NCI-H2227 treated with DMSO at 0.1 percent for 48 hours (cell line): ENCODE measurements at places on chromosomes 4 and X.
A peak's percentile ranks its signal among the peaks of the same experiment; 100 is the strongest.

DNA sequence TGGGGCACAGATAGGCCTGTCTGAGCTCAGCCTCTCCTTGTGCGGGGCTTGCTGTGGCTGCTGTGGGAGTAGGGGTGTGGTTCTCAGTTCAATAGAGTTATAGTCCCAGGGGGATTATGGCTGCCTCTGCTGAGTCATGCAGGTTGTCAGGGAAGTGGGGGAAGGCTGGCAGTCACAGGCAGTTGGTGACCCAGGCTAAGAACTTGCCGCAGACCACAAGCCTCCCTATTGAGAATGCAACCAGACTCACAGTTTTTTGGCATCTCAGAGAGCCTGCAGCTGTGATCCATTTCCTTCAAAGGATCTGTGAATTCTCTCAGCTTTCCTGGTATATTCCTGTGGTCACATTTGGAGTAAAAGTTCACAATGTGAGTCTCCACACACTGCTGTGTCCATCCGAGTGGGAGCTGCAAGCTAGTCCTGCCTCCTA, 364.9 kb downstream of the ZNF674 start:
- no peak for DNase-seq

DNA sequence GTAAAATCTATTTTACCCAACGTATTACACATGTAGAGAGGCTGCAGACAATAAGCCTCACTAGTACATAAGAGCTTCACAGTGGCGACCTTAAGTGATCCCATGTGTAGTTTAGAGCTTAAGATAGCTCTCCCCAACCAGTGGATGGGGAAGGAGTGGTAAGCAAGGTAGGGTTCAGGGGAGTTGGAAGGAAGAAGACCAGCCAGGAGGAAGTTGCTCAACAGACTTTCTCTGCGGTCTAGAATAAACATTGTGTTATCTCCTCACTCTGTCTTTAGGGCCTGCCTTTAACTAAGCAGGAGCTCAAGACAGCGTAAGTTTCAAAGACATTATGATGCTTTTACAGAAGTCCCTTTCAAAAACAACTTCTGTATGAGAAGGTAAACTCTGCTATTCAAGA, 16.8 kb downstream of the MEPE start:
- DNase-seq, result no peak

DNA sequence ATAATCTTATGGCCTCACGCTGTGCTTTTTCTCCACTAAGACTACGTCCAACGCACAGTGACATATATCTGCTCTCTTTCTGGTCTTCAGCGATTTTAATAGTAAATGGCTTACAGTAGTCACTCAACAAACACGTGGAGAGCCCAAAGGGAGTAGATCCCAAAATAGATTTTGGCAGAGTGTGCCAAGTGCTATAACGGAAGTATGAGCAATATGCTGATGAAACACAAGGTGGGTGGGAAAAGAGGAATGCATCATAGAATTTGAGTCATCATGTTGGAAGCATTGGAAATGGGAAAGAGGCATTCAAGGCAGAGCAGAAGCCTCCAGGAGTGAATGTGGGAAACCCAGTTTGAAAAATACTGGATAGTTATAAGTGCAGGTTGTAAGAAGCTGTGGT, 129.1 kb upstream of the LDB2 start:
- DNase-seq, result no peak

DNA sequence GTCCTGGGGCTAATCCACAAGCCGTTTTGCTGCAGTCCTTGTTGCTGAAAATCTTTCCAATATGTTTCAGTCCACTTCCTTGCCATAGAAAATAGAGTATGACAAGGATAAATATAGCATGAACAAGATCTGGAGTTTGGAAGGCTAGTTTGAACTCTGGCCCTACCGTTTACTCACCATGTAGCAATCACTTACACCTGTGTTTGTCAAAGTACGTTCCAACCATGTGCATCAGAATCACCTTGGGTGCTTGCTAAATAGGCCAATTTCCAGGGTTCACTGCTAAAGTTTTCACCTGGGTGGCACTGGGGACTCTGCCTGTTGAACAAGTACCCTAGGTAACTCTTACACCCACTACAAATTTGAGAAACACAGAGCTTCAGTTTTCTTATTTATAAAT, 188.9 kb downstream of the ENOX2 start:
- no peak for DNase-seq

GRCh38 chr4:25884031-25884782, 21.4 kb upstream of the SEL1L3 start:
- no peak for DNase-seq

- peak; percentile 53 for DNase-seq
Measured at GRCh38 chr4:183563874-183564273, 59.0 kb downstream of the ING2 start.

DNA sequence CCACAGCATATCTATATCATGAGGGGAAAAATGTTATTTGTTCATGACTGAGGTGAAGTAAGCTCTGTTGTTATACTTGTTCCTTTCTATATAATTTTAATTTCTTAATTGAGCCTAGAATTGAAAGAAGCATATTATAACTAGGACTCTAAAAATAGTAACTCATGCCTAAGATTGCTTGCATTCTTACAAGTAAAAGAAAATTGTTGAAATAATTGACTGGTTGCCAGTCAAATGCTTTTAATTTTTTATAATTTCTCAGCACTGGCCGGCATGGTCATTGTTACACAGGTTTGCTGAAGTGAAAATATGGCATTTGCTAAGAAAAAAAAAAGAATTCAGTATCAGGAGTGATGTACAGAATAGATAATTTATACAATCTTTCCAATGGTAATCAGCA, 104.8 kb downstream of the GASK1B start:
- no peak for DNase-seq

GRCh38 chr4:184655889-184656869, 6.6 kb downstream of the PRIMPOL start:
- DNase-seq, result no peak

DNA sequence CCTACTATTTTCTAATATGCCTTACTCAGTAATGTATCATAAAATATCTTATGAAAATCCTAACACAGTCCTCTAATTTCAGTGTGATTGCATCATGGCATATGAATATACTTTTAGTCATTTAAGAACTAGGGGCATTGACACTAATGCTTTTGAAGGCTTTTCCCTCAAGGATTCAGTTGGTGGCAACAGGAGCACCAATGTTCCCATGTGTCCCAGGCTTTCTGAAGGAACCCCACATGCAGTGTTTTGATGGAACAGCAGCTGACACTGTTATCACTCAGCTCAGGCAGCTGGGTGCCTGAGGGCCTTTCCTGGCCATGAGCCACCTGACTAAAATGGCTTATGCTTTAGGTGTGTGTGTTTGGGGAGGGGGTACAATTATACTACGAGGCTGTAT, 348.3 kb downstream of the ARHGAP24 start:
- DNase-seq, result no peak

- DNase-seq, result no peak
Measured at GRCh38 chr4:38822748-38823303, 18.2 kb upstream of the TLR1 start.

DNA sequence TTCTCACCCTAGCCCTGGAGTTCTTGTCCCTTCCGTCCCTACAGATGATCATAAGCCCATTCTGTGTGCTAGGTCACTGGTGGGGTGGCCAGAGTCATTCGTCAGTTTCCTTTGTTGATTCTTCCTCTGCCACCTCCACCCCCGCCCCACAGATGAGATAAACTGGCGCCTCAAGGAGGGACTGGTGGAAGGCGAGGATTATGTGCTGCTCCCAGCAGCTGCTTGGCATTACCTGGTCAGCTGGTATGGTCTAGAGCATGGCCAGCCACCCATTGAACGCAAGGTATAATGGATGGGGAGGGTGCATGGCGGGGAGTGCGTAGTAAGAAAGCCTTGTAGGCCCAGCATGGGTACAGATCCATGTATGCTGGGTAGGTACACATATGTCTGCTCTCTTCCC, 6.4 kb downstream of the USP11 start:
- DNase-seq, result no peak

DNA sequence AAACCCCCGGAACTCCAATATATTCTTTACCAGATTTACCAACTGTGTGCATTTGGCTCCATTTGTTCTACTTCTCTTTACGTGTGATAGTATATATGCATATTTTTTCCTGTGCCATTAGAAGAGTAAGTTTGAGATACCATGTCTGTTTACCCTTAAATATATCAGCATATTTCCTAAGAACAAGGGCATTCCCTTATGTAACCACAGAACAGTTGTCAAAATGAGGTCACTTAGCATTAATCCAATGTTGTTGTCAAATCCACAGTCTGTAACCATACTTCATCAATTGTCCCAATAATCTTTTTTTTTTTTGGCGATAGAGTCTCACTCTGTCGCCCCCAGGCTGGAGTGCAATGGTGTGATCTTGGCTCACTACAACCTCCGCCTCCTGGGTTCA, 55.2 kb downstream of the TBC1D14 start:
- DNase-seq, result no peak

DNA sequence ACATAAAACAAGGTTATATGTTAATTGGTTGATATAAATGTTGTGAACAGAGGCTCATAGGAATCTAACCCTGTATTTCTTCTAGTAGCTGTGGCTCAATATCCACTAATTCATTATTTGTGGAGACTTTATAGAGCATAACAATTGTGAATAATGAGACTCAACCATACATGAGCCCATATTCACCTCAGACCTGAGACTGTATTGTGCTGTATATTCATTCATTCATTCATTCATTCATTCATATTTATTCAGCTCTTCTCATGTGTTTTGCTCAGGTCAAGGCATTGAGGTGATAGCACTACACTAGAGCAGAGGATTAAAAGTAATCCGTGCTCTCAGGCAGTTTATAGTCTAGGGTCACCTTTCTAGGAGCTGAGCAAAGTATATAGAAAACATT, 24.5 kb upstream of the ANXA3 start:
- no peak for DNase-seq

GRCh38 chr4:52260514-52261210, 209.6 kb downstream of the SPATA18 start:
- DNase-seq, result no peak

DNA sequence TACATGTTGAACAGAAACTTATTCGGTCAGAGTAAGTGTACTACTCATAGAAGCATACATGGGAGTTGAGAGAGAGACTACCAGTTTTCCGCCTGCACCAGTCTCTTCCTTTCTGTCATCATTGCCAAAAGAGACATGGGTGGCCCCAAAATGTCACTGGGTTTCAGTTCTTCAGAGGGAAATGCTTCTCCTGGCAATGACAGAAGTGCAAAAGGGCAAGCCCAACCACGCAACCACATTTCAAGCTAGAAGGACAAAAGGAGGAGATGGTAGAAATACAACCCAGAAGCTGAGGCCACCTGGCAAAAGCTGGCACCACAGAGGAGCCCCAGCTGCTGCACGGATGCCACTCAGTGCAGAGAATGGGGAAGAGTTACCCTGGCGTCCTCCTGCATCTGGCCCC, 320.1 kb downstream of the BCOR start:
- DNase-seq, result no peak

DNA sequence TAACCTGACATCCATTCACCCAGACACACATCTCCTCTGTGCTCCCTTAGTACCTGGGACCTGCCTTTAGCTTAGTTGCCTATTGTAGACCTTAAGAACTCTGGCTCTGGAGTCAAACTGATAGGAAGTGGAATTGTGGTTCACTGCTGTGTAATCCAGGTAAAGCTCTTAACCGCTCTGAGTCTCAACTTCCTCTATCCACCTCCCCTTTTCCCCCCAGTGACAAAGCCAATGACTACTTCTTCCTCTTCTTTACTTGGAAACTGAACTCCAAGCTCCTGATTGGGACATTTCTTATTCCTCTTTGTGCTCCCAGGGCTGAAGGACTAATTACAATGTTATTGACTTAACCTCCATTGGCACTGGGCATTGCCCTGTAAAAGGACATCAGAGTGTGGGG, 94.1 kb downstream of the DRD5 start:
- no peak for DNase-seq

DNA sequence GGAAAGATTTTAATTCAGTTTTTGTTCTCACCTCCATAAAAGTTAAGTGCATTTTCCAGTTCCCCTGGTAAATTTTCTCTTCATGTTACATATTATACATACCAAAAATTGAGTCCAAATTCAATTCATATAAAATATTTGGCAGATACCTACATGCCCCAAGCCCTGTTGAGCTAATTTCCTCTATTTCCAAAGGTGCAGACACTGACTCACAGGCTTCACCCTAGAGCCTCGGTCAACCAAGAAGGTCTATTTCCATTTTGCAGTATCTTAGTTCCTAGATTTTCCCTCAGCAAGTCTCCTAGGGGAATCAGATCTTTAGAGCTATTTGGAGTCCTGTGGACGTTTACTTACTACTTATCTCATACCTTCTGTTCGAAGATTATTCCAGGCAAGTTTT, 174.4 kb downstream of the TSPAN5 start:
- DNase-seq, result no peak

DNA sequence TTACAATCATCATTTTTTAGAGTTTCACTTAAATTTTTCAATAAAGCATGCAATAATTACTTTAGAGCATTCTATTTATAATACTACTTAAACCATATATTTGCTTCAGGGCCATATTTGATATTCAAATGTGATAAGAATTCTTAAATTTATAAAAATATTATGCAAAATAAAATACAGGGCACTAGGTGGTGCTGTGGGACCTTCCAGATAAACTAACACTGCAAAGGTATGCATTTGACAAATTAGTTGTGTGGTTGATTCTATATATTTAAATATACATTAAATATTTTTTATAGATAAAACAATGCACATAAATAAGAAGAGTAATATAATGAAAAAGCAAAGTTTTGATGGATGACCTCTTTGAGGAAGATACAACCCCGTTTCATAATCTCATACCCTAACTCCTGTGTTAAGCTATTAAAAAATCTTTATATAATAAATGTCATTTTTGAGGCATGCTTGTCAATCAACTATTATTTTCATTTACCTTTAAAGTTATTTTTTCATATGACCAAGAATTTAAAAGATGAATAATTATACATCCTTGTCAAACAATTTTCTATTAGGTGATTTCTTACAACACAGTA, 128.4 kb downstream of the REELD1 start:
- DNase-seq, result peak; percentile 10

DNA sequence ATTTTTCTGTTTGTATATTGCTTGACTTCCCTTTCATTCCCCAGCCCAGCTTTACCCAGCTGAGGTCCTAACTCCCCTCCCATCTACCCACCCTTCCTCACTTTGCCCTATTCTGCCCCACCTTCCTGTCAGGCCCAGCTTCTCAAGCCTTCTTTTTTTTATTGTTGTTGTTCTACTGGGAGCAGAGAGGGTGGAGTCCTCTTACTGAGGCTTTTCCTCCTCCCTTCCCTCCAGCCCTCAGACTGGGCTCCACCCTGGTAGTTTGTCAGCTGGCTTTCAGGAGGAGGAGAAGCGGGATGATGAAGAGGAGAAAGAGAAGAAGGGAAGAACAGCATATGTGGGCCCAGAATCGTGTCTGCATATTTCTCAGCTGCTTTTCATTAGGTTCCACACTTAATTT, 3.2 kb upstream of the KLF8 start:
- no peak for DNase-seq

DNA sequence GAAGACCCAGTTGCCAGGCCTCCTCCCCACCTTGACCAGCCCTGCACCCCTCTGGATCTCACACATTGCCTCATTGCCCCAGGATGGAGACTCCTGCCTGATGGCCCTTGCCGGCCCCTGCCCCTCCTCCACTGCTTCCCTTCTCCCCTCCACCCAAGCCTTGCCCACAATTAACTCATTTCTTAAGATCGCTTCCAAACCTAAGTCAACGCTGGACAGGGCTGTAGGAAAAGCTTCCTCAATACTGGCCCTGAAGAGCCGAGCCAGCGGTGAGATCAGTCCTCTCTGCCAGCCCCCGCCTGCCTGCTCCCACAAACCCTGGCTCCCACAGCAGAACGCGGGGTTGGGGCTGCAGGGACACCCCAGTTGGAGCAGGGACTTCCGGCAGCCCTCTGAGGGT, 7.5 kb upstream of the HAUS7 start:
- no peak for DNase-seq

- DNase-seq, result no peak
Measured at GRCh38 chr4:110625576-110626257, 2.8 kb upstream of the PITX2 start.
